ENCODE measurements at places on chromosomes 13 and 19.
A peak's percentile ranks its signal among the peaks of the same experiment; 100 is the strongest.

DNA sequence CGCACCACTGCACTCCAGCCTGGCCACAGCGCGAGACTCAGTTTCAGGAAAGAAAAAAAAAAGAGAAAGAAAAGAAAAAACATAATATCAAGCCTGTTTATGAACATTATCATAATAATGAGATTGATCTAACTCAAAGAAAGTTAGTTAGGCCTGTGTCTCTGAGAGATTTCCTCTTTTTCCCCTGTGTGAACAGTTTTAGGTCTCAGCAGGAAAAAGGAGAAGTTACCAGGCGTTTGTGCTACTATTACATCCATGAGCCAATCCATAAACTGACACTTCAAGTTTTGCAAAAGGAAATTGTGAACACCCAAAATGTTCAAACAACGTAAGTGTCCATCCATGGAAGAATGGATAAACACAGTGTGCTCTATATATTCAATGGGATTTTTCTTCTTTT, 3.8 kb downstream of the TARM1 start:
- no peak for DNase-seq

DNA sequence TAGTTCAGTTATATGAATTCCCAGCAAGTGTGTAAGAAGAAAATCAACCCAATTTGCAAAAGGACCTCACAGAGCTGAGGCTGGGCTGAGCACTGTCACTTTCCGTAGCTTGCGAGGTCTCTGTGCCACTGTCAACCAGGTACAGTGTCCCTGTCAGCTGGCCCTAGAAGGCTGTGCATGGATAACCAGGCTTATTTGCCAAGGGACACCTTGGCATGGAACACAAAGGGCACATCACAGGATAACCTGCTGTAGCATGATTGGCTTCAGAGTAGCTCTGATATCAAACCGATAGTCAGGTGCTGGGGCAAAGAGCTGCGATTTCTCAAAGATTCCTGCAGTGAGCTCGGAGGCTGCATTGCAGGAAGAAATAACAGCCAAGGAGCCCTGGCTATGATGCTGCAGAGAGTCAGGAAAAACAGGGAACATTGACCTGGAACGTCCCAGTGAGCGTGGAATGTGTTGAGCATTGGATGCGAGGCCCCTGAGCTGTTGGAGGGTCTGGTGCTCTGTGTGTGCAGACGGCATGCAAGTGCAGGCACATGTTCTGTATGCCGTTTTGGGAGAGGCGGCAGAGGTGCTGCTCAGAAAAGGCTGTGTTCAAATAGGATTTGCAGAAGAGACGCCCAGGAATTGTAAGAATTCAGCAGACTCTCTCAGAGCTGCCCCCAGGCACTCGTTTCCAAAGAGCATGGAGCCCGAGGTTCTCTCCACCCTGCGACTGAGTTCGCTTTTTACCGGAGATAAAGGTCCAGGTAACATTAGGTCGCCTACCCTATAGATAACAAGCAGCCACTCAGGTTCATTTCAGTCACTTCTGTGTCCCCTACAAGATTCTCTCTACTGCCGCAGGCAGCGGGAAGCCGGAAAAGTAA, 213.5 kb upstream of the IRS2 start:
- DNase-seq: no peak

DNA sequence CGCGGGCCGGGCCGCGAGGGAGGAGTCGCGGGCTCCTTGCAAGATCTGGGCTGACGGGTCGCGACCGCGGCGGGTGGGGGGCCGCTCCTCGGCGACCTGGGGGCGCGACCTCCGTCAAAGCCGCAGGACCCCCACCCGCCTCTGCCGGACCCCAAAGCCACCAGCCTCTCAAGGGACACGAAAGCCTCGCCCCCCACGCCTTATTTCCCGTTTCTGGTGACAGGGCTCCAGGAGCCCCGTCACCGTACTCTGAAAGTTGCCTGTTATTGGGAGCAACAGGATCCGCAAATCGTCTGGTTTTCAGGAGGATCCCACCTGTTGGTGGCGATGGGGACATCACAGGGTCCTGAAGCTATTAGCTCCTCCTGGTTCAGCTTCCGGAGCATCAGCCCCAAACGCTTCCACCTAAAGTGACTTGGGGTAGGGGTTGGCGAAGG, 530 bp downstream of the MAU2 start:
- peak; percentile 44 for DNase-seq

- no peak for DNase-seq
Measured at GRCh38 chr13:80901111-80901510, 560.2 kb upstream of the SPRY2 start.

GRCh38 chr13:59721926-59722910, 441.5 kb downstream of the DIAPH3 start:
- no peak for DNase-seq

DNA sequence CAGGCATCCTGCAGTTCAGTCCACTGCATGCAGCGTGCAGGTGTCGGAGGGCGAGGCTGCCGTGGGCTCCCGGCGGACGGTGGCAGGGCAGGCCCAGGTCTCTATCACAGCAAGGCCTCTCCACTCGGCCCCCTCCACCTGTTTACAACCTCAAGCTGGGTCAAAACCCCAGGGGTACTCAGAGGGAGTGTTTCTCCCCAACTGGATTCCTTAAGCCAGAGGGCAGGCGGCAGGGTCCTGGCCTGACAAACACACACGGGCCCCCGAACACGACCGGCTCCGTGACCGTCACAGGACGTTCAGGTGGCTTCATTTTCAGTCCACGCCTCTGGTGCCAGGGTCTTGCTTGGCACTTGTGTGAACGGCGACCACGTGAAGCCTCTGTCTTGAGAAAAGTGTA, 23.5 kb downstream of the RASA3 start:
- no peak for DNase-seq

DNA sequence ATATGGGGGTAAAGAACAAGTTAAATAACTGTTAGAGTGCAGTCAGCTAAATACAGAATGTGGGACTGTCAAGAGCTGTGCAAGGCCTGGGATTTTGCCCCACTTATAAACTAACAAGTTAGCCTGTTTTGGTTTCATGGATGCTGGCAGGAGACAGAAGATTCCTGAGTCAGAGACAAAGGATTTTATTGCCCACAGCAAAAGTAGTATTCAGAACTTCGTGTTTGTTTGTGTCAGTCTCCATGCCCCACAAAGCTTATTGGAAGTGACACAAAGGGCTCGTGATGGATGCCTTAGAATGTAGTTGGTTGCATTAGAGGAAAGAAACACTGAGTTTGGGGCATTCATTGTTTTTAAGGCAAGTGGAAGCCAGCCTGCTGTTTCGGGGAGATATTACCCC, 22.2 kb upstream of the SPRYD7 start:
- DNase-seq: no peak

GRCh38 chr19:45216667-45217066, 28.5 kb downstream of the EXOC3L2 start:
- DNase-seq: no peak

DNA sequence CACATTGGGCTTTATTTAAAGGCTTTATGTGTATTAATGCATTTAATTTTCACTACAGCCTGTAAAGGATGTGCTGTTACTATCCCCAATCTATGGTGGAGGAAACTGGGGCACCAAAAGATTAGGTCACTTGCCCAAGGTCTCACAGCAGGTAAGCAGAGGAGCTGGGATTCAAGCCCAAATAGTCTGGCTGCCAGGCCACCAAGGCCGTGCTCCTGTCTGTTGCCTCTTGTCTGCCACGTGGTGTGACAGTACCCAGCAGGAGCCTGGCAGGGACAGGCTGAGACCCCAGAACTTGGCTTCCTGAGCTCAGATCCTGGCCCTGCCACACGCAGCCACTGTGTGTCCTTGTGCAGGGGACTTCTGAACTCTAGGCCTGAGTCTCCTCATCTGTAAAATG, 4.5 kb downstream of the NTN5 start:
- no peak for DNase-seq

DNA sequence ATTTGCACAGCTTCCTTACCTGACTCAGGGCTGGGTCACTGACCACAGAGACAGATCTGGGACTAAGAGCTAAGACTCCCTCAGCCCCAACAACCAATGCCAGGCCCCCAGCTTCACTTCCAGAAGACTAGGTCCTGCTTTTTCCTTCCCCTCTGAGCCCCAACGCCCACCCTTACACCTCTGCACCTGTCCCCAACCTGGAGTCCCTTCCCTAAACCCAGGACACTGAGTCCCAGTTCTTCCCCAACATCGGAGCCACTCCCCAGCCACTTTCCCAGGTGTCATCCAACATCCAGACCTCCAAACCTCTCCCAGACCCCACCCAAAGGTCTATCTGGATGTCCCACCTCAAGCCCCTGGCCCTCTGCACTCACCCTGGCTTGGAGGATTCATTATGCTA, 2.9 kb downstream of the FCER2 start:
- no peak for DNase-seq

DNA sequence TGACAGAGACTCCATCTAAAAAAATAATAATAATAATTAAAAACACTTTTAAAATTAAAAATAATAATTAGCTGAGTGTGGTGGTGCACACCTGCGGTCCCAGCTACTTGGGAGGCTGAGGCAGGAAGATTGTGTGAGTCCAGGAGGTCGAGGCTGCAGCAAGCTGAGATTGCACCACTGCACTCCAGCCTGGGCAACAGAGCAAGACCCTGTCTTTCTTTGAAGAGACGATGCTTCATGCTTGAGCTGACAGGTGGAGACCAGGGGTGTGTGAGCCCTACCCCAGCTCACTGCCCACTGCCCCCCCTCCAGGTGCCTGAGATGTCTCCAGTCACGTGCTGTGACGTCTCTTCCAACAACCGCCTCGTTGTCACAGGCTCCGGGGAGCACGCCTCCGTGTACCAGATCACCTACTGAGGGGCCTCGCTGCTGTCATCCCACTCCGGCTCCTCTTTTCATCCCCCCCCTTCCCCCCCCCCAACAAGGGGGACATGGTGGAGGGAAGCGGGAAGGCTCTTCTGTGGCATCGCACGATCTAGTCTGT, 17.3 kb downstream of the TLE6 start:
- DNase-seq: no peak

- peak; percentile 7 for DNase-seq
Measured at GRCh38 chr13:98489446-98490194, 87.3 kb downstream of the STK24 start.

DNA sequence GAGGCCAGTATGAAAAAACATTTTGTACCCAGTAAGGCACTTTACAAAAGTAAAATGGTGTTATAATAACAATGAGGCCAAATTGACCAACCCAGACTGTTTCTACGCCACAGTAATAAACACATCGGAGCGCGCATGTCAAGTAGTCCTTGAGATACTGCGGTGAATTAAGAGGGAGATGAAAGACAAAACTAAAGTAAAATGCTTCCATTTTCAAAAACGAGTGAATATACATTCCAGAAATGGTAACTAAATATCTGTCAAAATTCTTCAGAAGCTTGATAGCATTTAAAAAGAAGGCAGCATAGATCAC, 19.0 kb downstream of the N4BP2L1 start:
- no peak for DNase-seq

- no peak for DNase-seq
Measured at GRCh38 chr13:107765724-107766401, 449.5 kb downstream of the LIG4 start.

DNA sequence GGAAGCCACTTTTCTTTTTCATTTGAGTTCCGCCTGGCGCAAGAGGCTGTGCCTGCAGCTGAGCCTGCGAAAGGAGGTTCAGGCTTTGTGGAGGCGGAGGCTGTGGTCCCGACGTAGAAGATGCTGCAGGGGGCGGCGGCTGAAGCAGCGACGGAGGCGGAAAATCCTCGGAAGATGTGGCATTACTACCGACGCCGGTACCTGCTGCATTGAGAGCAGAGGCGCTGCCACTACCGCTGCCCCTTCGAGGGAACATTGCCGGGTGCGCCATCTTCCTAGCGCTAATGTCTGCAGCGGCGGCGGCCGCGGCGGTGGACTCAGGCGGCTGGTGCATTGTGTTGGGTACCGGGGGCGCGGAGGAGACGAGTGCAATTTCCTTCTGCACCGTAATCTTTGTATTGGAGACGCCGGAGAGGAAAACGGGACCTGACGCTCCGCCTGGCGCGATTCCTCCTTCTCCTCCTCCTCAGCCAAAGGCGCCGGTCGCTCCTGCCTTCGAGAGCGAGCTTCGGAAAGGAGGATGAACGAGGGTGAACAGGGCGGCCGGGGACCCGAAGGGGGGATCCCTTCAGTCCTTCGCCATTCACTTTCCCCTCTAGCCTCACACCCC, at the start of gene TSC22D1:
Gene TSC22D1 (minus strand): TSS at position 590 of the 610 bp plus-strand sequence. CDS start 256 bp downstream, at position 334.
- peak; percentile 38 for DNase-seq

DNA sequence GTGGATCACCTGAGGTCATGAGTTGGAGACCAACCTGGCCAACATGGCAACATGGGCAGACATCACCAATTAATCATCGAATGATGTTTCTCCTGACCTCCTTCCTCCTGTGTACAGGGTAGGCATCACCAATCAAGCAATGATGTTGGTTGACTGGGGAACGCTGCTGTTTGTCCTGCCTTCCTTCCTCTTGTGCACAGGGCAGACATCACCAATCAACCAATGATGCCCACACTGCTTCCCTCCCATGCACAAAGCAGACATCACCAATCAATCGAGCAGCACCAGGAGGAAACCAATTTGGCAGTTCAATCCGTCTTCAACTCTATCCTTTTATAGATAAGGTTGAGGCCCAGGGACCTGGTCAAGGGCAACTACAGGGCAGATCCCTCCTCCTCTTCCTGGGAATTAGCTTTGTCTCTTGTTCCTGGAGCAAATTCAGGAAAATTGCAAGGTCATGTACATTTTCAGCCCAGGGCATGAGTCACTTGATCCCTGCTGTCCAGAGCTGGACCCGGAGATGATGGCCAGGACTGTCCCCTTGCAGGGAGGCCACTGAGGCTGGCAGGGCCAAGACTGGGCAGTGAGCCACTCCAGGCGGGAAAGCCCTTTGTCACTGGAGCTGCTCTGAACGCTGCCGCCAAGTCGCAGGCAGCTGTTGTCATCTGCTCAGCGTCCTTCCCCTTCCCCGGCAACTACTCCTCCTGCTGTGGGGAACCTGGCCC, 5.3 kb upstream of the CSNK1G2 start:
- peak; percentile 75 for DNase-seq

GRCh38 chr19:10491472-10492047, 11.6 kb downstream of the KEAP1 start:
- DNase-seq: no peak

DNA sequence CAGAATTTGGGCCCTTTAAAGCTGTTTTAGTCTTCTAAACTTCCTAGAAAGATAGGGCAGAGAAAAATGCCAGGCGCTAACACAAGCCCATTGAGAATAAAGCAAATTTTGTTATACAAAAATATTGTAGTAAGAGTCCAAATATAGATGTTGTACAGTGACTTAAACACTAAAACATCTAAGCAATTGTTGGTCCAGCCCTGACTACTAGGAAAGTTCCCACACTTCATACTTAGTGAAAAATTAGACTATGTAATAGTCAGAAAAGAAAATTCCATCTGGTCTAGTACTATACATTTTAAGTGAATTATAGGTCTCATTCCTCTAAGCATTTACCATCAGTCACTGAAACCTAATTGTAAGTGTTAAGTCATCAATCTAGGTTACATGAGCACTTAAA, 1518.3 kb upstream of the SLC10A2 start:
- DNase-seq: no peak

- no peak for DNase-seq
Measured at GRCh38 chr13:53301449-53301848, 272.8 kb downstream of the OLFM4 start.

DNA sequence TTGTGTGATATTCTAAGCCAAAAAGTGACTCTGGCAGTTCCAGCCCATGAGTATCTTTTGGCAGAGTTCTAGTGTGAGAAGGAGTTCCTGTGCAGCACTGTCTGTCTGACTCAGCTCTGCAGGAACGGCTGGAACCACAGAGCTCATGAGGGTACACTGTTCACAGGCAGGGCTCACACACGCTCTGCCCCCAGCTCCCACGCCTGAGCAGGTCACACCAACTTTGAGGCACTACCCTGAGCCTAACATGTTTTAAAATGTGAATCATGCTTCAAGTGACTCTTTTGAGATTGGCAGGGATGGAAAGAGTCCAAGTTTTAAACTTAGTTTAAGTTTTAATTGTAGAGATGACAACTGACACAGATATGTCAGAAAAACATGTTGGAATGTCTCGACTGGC, 1203.3 kb downstream of the UQCRFS1 start:
- no peak for DNase-seq

- peak; percentile 47 for DNase-seq
Measured at GRCh38 chr13:32645854-32646253, 59.6 kb downstream of the PDS5B start.

All from OCI-LY7 (cell line).